Left ventricle myocardium inferior (tissue), 1 donor: ENCODE measurements at places on chromosomes 3 and 15. TPM values are rescaled to one million over a fixed set of nuclear protein-coding genes. Genes with fewer than 3 reads are reported as not detected.

GRCh38 chr15:67834581-67835296 lies 5.1 kb downstream of the RNU6-1 start:
- DNase-seq = no peak

- no peak for DNase-seq
Measured at GRCh38 chr3:87798567-87798947, 260.2 kb downstream of the CGGBP1 start.

DNA sequence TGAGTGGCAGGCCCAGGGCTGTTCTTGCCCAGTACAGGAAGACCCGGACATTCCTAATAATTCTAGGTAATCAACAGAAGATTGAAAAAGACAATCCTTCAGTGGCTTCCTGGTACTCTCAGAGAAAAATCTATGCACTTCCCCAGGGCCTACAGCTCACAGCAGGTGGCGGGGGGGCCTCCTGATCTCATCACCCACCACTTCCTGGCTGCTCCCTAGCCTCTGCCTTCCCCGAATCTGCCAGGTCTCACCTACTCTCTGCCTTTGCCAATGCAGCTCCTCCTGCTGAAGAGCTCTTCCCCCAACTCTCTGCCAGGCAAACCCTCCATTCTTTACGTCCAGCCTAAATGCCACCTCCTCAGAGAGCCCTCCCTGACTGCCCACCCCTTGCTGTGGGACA lies 37.5 kb downstream of the EHD4 start:
- no peak for DNase-seq

GRCh38 chr3:133136114-133137041 lies 98.2 kb downstream of the TMEM108 start:
- DNase-seq = no peak

Gene ZPLD1
- not detected for total RNA-seq

DNA sequence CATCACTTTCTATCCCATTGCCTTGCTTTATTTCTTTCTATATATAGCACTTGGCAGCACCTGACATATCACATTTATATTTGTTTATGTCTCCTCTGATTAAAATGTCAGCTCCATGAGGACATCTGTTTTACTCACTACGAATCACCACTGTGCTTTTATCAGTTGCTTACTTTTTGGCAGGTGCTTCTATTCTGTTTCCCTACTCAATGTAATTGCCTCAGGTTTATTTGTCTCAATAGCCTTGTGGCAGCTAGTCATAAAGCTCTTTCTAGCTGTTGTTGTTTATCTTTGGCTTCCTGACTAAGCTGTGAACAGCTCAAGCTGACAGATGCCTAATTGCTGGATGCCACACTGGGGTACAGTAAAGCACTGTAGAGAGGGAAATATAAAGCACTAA lies 85.5 kb downstream of the VPS13C start:
- DNase-seq = no peak

Gene PSTPIP1
- 3.5 TPM for total RNA-seq

- no peak for DNase-seq
Measured at GRCh38 chr15:99154271-99154670, 49.4 kb downstream of the SYNM start.

DNA sequence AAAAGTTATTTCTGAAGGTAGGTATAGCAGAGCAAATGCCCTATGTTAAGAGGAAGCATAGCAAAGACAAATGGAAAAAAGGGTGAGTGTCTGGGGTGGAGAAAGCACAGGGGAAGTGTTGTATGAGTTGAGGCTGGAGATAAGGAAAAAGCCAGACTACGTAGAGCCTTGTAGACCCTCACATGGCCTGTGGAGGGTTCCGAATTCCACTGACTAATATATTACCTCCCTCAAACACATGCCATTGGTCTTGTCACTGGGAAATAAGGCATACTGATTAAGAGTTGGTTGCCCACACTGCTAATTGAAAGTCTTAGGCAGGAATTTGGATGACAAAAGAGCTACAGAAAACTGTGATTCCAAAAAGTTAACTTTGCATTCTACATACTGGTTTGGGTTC lies 65.2 kb downstream of the TRAT1 start:
- DNase-seq = no peak

- DNase-seq = peak; percentile 54
Measured at GRCh38 chr15:64749999-64750657, 25.3 kb downstream of the RBPMS2 start.

Gene GNB4
- total RNA-seq = 11.9 TPM

DNA sequence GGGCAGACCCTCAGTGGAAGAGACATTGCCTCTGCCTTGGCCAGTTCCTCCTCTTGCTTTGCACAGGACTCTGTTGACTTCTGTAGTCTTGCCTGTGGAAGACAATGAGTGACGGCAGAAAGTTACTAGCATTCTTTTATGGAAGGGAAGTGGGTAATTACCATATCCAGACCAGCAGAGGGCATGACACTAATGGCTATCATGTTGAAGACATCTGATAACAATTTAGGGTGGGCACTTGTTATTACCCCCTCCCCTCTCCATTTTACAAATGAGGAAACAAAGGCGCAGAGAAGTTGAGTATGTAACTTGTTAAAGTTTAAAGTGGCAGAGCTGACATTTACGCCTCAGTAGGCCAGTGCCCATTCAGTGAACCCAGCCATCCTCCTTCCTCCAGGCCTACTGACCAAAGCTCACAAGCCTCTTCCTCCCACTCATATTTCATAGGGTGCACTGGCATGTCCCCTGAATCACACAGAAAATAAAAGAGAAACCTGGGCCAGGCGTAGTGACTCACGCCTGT lies 48.2 kb upstream of the FMN1 start:
- DNase-seq = no peak

Gene NIPA2
- 21.4 TPM for total RNA-seq

DNA sequence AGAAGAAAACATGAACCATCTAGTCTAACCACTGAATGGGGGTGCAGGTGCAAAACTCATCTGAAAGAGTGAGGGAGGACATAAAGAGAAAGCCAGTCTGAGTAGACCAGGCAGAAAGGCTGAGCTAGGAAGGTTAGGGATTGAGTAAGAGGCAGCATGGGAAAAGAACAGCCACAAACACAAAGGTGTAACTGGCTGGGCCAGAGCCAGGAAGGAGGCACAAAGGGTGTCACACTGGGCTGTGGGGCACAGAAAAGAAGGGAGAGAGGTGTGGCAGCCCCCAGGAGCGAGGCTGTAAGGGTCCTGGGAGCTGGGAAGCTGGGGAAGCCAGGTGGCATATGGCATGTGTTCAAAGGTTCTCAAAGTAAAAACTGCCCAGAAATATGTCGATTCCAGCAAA lies 18.7 kb downstream of the IGSF11 start:
- DNase-seq = no peak

Gene NR1I2
- not detected for total RNA-seq

GRCh38 chr3:28103861-28104260 lies 137.6 kb upstream of the CMC1 start:
- DNase-seq = no peak

Gene FRMD5
- 62.4 TPM for total RNA-seq

GRCh38 chr3:46122091-46122490 lies 86.0 kb downstream of the CCR1 start:
- DNase-seq = no peak

- peak; percentile 84 for DNase-seq
Measured at GRCh38 chr3:42701371-42702065, 1.1 kb downstream of the HHATL start.

Gene RBPMS2
- 276 TPM for total RNA-seq

GRCh38 chr3:117261983-117262421 lies 552.4 kb downstream of the TUSC7 start:
- DNase-seq = no peak

Gene AADACL2
- not detected for total RNA-seq

Gene HERC2
- total RNA-seq = 45.8 TPM

DNA sequence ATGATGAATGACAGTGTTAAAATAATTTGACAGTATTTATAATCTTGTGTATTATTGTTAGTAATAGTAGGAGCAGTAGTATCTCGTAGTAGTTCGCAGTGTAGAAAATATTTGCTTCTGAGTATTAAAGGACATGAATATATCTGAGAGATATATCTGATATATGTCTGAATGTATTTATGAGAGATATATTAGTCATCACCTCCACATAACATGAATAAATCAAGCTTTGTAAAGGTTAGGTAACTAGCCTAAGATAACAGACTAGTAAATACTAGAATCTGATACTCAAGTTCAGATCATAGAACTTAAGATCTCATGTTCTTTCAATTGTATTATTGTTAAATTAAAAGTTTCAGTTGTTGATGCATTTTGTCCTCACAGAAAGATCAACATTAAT lies 130.5 kb downstream of the UBE2E2 start:
- no peak for DNase-seq

DNA sequence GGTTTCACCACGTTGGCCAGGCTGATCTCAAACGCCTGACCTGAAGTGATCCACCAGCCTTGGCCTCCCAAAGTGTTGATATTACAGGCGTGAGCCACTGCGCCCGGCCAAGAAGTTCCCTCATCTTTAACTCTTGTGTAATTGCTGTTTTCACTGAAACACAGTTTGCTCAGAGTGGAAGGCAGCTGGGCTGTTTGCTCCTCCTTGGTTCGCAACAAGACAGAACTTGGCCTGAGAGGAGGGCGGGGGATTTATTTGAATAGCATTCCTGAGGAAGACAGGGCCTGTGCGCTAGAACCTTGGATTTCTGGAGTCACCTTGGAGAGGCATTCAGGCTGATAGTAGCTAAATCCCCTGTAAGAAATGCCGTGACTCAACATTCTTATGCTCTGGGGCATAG lies 226.7 kb upstream of the MCTP2 start:
- peak; percentile 50 for DNase-seq

GRCh38 chr3:189737619-189738018 lies 106.4 kb downstream of the TP63 start:
- no peak for DNase-seq

DNA sequence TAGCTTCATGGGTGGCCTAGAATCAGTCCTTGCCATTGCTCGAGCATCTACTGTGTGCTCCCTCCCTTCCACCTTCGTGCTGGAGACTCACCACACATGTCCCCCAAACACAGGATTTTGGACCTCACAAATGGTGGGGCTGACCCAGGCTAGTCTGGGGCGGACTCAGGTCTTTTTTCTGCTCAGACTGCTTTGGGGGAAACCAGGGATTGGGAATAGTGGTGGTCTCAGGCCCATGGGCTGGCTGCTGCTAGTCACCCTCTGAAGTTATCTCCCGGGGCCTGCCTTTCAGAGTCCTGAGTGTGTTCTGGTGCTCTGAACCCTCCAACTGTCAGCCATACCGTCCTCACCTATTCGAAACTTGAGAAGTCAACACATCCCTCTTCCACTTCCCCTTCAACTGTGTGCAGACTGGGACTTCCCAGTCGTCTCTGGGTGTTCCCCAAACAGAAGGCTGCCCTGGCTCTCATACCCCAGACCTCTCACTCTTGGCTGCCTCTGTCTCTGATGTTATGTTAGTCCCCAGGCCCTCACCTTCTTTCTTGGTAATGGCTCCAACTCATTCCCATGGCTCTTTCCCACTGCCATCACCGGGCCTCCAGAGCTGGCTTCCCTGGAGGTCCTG lies 46.0 kb downstream of the PPCDC start:
- no peak for DNase-seq

DNA sequence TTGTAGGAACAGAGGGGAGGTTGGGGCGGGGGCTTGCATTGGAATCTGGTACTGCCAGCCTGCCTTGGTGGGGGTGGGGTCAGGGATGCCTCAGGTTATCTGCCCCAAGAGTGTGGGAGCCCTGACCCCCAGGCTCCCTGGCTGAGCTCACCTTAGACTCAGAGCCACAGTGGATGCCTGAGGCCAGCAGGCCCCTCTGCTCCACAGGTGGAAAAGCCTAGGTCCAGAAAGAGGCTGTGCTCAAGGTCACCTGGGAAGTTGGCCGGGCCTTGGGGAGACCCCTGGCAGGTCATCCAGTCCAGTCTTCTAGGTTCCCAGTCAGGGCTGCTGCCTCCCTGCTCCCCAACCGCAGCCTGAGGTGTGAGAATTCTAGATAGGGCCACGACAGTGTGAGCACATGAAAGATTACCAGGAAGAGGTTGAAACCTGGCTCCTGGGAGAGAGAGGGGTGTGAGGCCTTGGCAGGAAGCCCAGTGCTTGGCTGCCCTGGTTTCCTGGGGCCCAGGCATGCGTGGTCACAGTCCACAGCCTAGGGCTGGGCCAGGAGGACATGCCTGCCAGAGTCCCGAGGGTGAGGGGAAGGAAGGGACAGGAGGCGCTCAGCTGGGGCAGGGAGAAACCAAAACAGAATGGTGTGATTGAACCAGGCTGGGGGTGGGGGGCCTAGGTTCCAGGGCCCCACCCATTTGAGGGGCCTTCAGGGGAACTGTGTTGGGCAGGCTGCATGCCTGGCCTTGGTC lies 4.9 kb downstream of the HDAC11 start:
- peak; percentile 86 for DNase-seq

- DNase-seq = no peak
Measured at GRCh38 chr3:128316481-128316891, 150.2 kb downstream of the DNAJB8 start.

- DNase-seq = no peak
Measured at GRCh38 chr3:55555873-55556618, 68.9 kb upstream of the WNT5A start.

Gene C3orf62
- total RNA-seq = 2.8 TPM

- DNase-seq = no peak
Measured at GRCh38 chr3:26074080-26074479, 284.2 kb downstream of the OXSM start.

GRCh38 chr3:41357271-41357670 lies 158.0 kb downstream of the CTNNB1 start:
- DNase-seq = no peak

GRCh38 chr3:189982321-189982945 lies 138.3 kb downstream of the P3H2 start:
- no peak for DNase-seq

GRCh38 chr15:64747578-64747977 lies 27.8 kb downstream of the RBPMS2 start:
- DNase-seq = no peak

- no peak for DNase-seq
Measured at GRCh38 chr3:120795959-120796358, 53.4 kb downstream of the GTF2E1 start.
